Vagina (tissue), 2 donors: ENCODE measurements at places on chromosomes 5 and 9. TPM values are rescaled to one million over a fixed set of nuclear protein-coding genes. Genes with fewer than 3 reads are reported as not detected.

- no peaks in the 10 kb centered on the region for H3K27me3 ChIP-seq
- DNase-seq = no peak
- H3K36me3 ChIP-seq = peaks cover 39% of the 10 kb centered on the region
- H3K4me1 ChIP-seq = peaks cover 23% of the 10 kb centered on the region
- H3K4me3 ChIP-seq = no peak overlapping the region
Observed at GRCh38 chr9:92035687-92036410, 79.4 kb downstream of the SPTLC1 start.

DNA sequence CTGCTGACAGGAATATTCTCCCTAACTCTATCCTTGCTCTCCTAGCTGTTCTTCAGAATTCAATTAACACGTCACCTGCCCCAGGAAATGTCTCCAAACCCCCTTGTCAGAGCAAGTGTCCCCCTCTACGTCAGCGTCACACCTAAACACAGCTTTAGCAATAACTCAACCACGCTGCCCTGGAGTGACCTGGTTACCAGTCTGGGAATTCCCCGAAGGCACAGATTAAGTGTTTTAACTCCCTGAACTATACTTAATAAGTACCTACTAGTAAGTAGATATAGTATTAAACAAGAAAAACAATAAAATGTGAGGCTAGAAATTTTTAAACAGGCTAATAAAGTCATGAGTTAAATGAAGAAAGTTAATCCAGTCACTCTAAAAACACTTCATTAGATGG lies 78.4 kb downstream of the FANCC start:
- no peaks in the 10 kb centered on the region for H3K27me3 ChIP-seq
- H3K4me1 ChIP-seq = no peaks in the 10 kb centered on the region
- H3K27ac ChIP-seq = no peak overlapping the region
- H3K4me3 ChIP-seq = no peak overlapping the region
- H3K36me3 ChIP-seq = no peaks in the 10 kb centered on the region

DNA sequence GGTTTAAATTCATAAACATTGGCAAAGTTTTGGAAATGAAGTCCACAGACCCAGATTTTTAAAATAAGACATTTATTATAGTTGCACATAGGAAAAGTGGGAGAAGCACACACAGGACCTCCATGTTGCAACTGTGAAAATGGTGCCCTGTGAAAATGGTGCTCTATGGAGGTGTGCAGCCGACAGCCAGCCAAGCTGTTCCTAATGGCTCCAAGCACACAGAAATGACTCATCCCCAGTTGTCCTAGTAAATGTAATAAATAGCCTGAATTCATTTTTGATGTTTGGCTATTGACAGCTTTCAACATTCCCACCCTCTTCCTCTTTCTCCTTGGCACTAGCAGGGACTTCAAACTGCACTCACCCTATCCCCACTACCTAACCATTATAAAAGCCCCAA lies 590.9 kb downstream of the CAAP1 start:
- no peaks in the 10 kb centered on the region for H3K36me3 ChIP-seq
- no peaks in the 10 kb centered on the region for H3K27me3 ChIP-seq
- H3K4me3 ChIP-seq = no peak overlapping the region
- no peak overlapping the region for H3K27ac ChIP-seq
- no peaks in the 10 kb centered on the region for H3K4me1 ChIP-seq

DNA sequence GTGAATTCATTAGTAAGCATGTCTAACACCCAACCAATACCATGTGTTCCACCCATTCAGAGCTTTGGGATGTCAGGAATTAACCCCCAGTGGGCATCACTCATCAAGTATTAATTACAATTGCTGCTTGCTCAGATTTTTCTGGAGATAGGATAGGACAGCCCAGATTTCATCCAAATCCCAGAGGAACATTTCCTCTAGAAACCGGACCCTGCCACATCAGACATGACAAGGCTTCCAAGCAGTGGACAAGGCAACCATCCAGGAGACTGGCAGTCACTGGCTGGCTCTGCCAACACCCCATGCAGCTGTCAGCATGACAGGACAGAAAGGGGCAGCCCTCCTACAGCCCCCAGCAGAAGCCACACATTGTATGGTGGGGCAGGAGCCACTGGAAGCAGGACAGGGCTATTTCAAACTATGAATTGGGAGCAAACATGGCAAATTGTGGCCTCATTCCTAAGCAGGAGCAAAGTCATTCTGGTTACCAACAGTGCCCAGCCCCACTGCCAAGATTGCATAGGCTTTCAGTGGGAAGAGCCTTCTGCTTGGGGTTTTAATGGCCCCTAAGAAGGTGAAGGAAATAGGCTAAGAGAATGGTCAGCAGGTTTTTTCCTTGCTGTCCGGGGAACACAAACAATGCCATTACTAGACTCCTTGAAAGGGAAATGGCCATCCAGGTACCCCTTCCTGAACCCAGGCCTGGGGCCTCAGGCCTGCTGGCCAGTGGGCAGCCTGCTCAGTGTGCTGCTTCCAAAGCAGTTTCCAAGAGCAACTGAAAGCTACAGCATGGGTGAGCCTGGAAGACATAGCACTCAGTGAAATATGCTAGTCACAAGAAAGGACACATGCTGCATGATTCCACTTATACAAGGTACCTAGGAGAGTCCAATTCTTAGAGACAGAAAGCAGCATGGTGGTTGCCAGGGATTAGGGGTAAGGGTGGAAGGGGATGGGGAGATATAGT lies 294.7 kb upstream of the SLC30A5 start:
- H3K27me3 ChIP-seq = no peaks in the 10 kb centered on the region
- DNase-seq = no peak
- no peak overlapping the region for H3K27ac ChIP-seq
- H3K4me1 ChIP-seq = no peaks in the 10 kb centered on the region

GRCh38 chr5:17269201-17269600 lies 51.8 kb downstream of the BASP1 start:
- no peaks in the 10 kb centered on the region for H3K27me3 ChIP-seq
- no peaks in the 10 kb centered on the region for H3K36me3 ChIP-seq
- H3K4me3 ChIP-seq = no peak overlapping the region
- no peak overlapping the region for H3K27ac ChIP-seq
- DNase-seq = no peak
- H3K4me1 ChIP-seq = no peaks in the 10 kb centered on the region

DNA sequence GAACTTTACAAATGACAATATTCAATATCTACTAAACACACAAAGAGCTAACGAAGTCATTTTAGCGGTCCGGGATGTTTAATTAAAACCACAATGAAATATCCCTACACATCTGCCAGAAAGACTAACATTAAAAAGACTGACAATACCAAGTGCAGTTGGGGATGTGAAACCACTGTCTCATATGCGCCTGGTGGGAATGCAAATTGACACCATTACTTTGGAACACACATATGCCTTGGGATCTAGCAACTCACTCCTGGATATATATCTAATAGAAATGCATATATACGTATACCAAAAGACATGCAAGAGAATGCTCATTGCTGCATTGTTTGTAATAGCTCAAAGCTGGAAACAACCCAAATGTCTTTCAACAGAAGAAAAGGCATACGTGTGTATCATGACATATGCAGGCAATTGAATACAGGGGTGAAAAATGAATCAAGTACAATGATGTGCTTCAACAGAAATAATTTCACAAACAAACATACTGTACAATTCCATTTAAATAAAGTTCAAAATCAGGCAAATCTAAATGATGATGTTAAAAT lies 153.3 kb downstream of the CARTPT start:
- no peaks in the 10 kb centered on the region for H3K4me1 ChIP-seq
- no peaks in the 10 kb centered on the region for H3K36me3 ChIP-seq
- H3K27me3 ChIP-seq = no peaks in the 10 kb centered on the region
- no peak overlapping the region for H3K27ac ChIP-seq
- no peak overlapping the region for H3K4me3 ChIP-seq
- DNase-seq = no peak

DNA sequence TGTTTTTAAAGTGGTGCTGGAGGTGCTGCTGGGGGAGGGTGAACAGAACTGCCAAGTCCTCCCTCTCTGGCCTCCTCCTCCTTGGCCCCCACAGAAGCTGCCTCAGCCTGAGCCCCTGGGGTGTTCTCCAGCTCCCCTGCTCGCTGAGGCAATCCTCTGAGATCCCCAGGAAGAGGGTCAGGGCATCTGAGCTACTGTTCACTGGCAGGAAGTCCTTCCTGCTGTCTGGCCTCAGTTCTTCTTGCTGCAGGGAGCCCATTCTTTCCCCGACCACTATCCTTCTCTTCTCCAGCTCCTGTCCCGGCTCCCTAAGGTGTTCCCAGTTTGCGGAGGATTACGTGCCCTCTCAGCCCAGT lies 9.7 kb downstream of the CNTFR start:
- no peak overlapping the region for H3K27ac ChIP-seq
- peaks cover 23% of the 10 kb centered on the region for H3K4me1 ChIP-seq
- DNase-seq = no peak
- no peak overlapping the region for H3K4me3 ChIP-seq
- no peaks in the 10 kb centered on the region for H3K36me3 ChIP-seq

- H3K4me1 ChIP-seq = peaks cover 39% of the 10 kb centered on the region
- H3K4me3 ChIP-seq = no peak overlapping the region
Observed at GRCh38 chr9:105295201-105295550, 50.7 kb downstream of the SLC44A1 start.

GRCh38 chr5:75367401-75367800 lies 30.4 kb downstream of the HMGCR start:
- no peak overlapping the region for H3K4me3 ChIP-seq
- H3K36me3 ChIP-seq = no peaks in the 10 kb centered on the region
- H3K27me3 ChIP-seq = no peaks in the 10 kb centered on the region
- no peak overlapping the region for H3K27ac ChIP-seq
- H3K4me1 ChIP-seq = no peaks in the 10 kb centered on the region
- no peak for DNase-seq

- H3K27me3 ChIP-seq = no peaks in the 10 kb centered on the region
- H3K36me3 ChIP-seq = no peaks in the 10 kb centered on the region
- H3K4me1 ChIP-seq = peaks cover 25% of the 10 kb centered on the region
- DNase-seq = no peak
- H3K4me3 ChIP-seq = no peak overlapping the region
Observed at GRCh38 chr9:134497283-134497860, 144.2 kb upstream of the COL5A1 start.

- H3K4me3 ChIP-seq = no peak overlapping the region
- DNase-seq = no peak
- peaks cover 90% of the 10 kb centered on the region for H3K4me1 ChIP-seq
Observed at GRCh38 chr5:54526604-54527288, 9.2 kb downstream of the SNX18 start.

DNA sequence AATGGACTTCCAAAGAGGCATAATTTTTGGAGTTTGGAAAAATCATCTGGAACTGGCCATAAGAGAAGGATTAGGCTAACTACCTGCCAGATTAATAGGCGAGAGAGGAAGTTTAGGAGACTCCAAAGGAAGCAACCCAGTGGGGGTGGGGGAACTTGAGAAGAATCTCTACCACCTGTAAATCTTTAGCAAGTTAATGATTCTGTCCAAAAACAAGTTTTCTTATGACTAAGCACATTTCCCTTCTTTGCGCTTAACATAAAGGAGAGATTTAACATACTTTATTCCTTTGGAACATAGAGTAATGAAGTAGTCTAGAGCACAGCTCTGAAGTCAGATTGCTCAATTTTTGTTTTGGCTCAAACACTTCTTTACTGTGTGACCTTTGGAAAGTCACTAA lies 58.2 kb upstream of the PAPPA start:
- H3K4me3 ChIP-seq = no peak overlapping the region
- no peak for DNase-seq
- H3K27ac ChIP-seq = no peak overlapping the region
- H3K27me3 ChIP-seq = no peaks in the 10 kb centered on the region

DNA sequence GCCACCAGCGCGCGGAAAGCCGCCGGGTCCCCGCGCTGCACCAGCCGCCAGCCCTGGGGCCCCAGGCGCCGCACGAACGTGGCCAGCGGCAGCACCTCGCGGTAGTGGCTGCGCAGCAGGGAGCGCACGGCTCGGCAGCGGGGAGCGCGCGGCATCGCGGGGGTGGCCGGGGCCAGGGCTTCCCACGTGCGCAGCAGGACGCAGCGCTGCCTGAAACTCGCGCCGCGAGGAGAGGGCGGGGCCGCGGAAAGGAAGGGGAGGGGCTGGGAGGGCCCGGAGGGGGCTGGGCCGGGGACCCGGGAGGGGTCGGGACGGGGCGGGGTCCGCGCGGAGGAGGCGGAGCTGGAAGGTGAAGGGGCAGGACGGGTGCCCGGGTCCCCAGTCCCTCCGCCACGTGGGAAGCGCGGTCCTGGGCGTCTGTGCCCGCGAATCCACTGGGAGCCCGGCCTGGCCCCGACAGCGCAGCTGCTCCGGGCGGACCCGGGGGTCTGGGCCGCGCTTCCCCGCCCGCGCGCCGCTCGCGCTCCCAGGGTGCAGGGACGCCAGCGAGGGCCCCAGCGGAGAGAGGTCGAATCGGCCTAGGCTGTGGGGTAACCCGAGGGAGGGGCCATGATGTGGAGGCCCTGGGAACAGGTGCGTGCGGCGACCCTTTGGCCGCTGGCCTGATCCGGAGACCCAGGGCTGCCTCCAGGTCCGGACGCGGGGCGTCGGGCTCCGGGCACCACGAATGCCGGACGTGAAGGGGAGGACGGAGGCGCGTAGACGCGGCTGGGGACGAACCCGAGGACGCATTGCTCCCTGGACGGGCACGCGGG lies at the start of gene TERT:
TERT (minus strand) TSS at position 234 of the 815 bp plus-strand sequence; CDS start at position 155, 79 bp downstream.
- no peaks in the 10 kb centered on the region for H3K4me1 ChIP-seq
- no peak within 1 kb of the TSS for H3K4me3 ChIP-seq
- no peaks in the 10 kb centered on the region for H3K36me3 ChIP-seq
- no peaks in the 10 kb centered on the region for H3K27me3 ChIP-seq

DNA sequence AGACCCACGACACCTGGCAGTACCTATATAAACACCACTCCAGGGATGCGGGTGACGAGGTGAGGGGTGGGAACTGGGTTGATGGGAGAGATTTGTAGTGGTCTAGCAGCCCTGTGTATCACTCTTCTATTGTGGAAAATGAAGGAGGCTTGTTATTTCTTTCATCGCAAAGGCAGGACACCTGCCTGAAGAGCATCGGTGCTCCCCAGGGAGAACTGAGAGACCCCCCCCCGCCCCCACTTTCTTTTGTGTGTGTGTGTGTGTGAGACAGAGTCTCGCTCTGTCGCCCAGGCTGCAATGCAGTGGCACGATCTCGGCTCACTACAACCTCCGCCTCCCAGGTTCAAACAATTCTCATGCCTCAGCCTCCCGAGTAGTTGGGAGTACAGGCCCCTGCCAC lies 8.3 kb upstream of the WDR5 start:
- H3K27me3 ChIP-seq = no peaks in the 10 kb centered on the region
- DNase-seq = no peak
- no peaks in the 10 kb centered on the region for H3K36me3 ChIP-seq
- H3K4me3 ChIP-seq = no peak overlapping the region

GRCh38 chr9:4225291-4226028 lies 74.4 kb downstream of the GLIS3 start:
- H3K27me3 ChIP-seq = no peaks in the 10 kb centered on the region
- no peak for DNase-seq
- no peaks in the 10 kb centered on the region for H3K36me3 ChIP-seq

- no peak overlapping the region for H3K4me3 ChIP-seq
- H3K27me3 ChIP-seq = no peaks in the 10 kb centered on the region
- H3K4me1 ChIP-seq = peaks cover 50% of the 10 kb centered on the region
- no peaks in the 10 kb centered on the region for H3K36me3 ChIP-seq
- H3K27ac ChIP-seq = peak overlapping the region; percentile 33
Observed at GRCh38 chr5:53031695-53032096, 42.5 kb downstream of the ITGA2 start.

- no peaks in the 10 kb centered on the region for H3K27me3 ChIP-seq
- H3K27ac ChIP-seq = no peak overlapping the region
- H3K36me3 ChIP-seq = no peaks in the 10 kb centered on the region
- DNase-seq = no peak
- H3K4me1 ChIP-seq = no peaks in the 10 kb centered on the region
Observed at GRCh38 chr5:168263121-168263520, 28.3 kb upstream of the WWC1 start.

Gene MATR3
- 126 TPM for total RNA-seq

Gene IFNA21
- not detected for total RNA-seq

Gene HTR4
- total RNA-seq = 2.9 TPM

Gene PLAC8L1
- not detected for total RNA-seq

Gene ADRB2
- 43.2 TPM for total RNA-seq
